ENCODE measurements at places on chromosomes 7 and 10.

GRCh38 chr10:71421075-71421434, 24.3 kb downstream of the CDH23 start:
- DNase-seq, result no peak

- DNase-seq, result no peak
Observed at GRCh38 chr10:121216721-121217181, 365.6 kb downstream of the WDR11 start.

GRCh38 chr10:62736168-62736546, 68.4 kb upstream of the ADO start:
- DNase-seq, result peak; percentile 15

- DNase-seq, result no peak
Observed at GRCh38 chr10:109019001-109019424, 904.3 kb downstream of the XPNPEP1 start.

GRCh38 chr7:151524331-151524730, 4.6 kb upstream of the RHEB start:
- DNase-seq, result no peak

DNA sequence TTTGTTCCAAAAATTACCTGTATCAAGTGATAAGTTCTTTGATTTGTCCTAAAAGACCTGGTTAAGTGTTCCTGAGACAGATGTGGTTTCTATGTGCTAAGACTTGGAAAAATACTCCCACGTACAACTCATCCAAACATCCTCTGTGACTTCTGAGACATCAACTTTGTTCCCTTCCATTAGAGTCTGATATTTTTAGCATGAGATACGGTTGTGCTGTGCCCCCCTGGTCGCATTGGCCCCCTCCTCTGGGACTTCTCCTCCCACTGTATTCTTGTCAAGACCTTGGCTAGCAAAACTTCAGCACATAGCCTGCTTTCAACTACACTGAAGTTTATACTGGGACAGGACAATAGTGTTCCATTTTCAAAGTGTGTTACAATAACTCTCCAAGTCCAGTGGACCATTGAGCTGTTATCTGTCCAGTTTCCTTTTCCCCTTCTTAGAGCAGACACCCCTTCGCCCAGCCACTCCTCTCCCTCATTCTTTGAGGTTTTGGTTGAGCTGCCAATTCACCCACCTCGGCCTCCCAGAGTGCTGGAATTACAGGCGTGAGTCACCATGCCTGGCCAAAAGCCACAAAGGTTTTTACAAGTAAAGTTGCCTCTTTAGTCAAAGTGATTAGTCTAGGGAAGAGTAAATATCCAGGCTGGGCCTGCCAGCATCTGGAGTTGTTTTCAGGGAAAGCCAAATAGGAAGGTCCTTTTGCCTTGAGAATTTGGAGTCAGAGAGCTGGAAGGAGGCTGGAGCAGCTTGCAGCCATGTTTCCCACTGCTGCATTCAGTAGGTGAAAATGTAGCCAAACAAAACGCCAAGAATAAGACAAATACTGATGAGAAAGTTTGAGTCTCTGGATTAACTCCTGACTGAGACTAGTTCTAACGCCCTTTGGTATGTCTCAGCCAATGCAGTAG, 17.8 kb upstream of the PDLIM1 start:
- no peak for DNase-seq

- DNase-seq, result peak; percentile 76
Observed at GRCh38 chr10:84328418-84329195, at the start of gene CCSER2. CCSER2 (plus strand) TSS chr10:84328589; CDS start chr10:84371053, 42,464 bp downstream.

- DNase-seq, result no peak
Observed at GRCh38 chr10:51879238-51879637, 179.8 kb upstream of the CSTF2T start.

Data from AML-193 (cell line).